ENCODE measurements at places on chromosomes 2 and 18.

GRCh38 chr18:40672590-40672989, 1282.4 kb upstream of the PIK3C3 start:
- no peak for DNase-seq

- no peak for DNase-seq
Measured at GRCh38 chr18:67282796-67283195, 233.7 kb downstream of the DSEL start.

DNA sequence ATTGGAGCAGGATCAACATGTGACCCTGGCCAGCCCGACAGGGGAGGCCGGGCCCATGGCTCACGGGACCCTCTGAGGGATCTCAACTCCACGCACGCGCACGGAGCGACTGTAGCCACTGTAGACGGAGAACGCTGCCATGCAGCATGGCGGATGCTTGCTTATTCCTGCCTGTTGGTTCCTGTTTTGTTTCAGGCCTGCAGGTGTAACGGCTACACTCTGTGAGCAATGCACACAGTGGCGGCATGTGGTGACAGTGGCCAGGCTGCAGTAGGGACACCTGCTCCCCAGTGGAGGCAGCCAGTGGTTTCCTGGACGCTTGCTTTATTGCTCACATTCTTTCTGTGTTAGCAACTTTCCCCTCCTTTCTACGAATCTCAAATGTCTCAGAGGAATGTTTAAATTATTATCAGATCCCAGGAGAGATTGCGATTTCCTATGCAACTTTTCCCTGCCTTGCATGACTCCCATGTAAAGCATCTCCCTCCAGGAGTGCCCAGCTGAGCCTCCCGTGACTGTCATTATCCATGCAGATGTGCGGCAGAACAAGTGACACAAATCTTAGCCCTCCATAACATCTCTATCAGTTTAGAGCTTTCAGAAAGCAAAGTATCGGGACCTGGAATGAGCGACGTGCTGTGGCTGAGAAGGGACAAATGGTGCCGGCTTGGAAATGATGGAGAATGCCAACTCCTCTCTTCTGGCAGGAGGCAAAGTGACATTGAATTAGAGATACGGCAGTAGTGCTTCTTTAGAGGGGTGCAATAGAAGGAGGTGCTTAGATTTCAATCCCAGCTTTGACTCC, 209.7 kb downstream of the ASB1 start:
- no peak for DNase-seq

- DNase-seq = no peak
Measured at GRCh38 chr18:62033207-62033606, 140.4 kb upstream of the RNF152 start.

DNA sequence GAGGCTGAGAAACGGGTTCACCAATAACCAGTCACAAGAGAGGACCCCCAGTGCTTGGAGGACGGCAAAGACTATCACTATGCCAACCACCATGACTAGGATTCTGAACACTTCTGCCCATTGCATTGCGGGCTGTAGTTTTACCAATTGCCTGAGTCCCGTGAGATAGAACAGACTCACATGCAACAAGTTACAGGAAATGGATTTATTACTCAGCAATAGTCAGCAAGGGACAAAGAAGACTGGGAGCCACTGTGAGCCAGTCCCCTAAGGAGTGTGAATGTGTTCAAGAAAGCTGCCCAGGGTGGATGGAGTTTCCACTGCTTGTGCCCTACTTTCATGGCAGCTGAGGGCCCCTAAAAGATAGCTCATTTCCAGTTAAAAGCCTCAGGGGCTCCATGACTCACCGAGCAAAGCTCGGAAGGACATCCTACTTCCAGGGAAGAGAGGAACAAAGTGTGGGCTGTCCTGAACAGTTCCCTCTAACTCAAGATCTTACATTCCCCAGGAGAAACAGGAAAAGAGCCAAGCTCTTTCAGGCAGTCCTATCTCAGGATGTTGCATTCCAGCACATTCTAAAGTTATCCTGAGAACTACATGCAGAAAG, 54.4 kb downstream of the SLC4A3 start:
- DNase-seq = no peak

GRCh38 chr2:207987025-207987716, 38.2 kb downstream of the PLEKHM3 start:
- DNase-seq = no peak

DNA sequence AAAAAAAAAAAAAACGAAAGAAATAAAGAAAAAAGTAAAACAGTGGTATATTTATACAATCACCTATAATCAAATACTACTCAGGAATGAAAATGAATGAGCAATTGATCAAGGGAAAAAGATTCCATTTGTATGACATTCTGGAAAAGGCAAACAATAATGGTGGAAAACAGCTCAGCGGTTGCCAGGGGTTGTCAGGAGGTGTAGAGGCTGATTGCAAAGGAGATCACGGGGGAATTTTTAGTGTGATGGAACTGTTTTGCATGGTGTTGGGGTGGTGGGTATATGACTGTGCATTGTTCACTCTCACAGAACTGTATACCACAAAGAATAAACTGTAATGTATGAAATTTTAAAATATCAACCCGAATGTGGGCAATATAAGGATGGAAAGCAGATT, 45.5 kb upstream of the INPP4A start:
- DNase-seq = no peak

GRCh38 chr2:159759577-159759976, 38.4 kb downstream of the CD302 start:
- no peak for DNase-seq

DNA sequence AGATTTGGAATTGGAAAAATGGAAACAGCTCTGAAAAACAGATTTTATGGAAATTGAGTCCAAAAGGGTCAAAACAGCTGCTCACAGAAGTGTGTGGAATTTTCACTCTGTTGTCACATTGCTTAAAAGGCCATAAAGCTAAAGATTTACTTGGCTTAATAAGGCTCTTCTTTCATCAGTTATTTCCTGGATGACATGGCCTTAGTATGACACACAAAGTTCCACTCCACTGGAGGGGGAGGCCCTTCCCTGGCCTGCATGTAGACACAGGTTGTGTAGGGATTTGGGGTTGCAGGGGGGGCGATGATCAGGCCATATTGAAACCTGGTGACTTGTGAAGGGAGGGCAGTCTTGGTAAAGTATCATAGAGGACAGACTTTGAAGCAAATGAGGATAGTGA, 34.0 kb downstream of the TMEM185B start:
- no peak for DNase-seq

- peak; percentile 0 for DNase-seq
Measured at GRCh38 chr2:70425682-70426301, 123.9 kb upstream of the FAM136A start.

- DNase-seq = no peak
Measured at GRCh38 chr2:65558743-65559142, 126.3 kb upstream of the SPRED2 start.

GRCh38 chr2:148813603-148814065, 61.4 kb upstream of the KIF5C start:
- no peak for DNase-seq

GRCh38 chr2:106882673-106883072, 3.3 kb downstream of the ST6GAL2 start:
- no peak for DNase-seq

- DNase-seq = peak; percentile 62
Measured at GRCh38 chr2:42602218-42602875, 33.9 kb downstream of the MTA3 start.

GRCh38 chr2:25184254-25184653, 15.9 kb upstream of the POMC start:
- DNase-seq = no peak

GRCh38 chr2:231472816-231473215, 8.5 kb upstream of the NCL start:
- no peak for DNase-seq

DNA sequence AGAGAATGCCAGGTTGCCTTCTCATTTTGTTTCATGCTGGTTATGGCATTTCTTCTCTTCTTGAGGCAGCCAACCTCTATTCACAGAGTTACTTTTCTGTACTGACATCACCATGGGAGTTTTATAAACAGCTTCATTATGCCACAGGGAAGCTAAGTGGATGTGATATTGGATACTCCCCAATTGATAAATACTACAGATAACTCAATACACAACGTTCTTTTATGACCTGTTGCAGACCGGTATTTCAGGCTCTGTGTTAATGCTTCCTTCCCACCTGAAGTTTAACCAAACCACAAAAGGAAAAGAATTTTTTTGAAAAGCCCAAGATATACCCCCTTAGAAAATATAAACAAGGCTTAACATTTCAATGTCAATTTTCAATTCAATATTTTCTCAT, 258.3 kb upstream of the SOX11 start:
- peak; percentile 24 for DNase-seq

DNA sequence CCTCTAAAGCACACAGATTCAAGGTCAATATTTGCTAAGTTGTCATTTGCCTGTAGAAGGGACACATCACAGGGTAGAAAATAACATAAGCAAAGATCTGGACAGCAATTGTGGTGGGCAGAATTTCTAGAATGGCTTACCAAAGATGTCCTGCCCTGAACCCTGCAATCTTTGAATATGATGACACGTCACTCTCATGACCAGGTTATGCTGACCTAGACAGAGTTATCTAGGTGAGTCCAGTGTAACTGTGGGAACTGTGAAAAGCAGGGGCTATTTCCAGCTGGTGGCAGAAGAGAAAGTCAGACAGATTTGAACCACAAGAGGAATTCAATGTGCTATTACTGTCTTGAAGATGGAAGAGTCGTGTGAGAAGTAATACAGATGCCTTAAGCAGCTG, 112.3 kb upstream of the CNGA3 start:
- no peak for DNase-seq

DNA sequence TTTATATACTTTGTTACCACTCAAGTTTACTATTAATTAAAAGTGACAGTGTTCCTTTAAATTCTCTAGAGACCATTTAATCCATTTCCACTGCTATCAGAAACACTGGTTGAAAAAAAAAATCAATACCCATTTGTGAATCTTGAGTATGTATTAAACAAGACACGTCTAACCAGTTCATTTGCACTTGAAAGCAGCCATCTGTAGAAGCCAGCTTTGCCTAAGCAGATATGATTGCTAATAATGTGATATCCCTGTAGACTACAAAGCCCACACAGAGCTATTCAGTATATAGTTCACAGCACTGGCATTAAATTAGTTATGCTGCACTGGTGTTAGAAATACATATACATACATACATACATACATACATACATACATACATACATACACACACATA, 111.8 kb upstream of the SP3 start:
- DNase-seq = peak; percentile 47

DNA sequence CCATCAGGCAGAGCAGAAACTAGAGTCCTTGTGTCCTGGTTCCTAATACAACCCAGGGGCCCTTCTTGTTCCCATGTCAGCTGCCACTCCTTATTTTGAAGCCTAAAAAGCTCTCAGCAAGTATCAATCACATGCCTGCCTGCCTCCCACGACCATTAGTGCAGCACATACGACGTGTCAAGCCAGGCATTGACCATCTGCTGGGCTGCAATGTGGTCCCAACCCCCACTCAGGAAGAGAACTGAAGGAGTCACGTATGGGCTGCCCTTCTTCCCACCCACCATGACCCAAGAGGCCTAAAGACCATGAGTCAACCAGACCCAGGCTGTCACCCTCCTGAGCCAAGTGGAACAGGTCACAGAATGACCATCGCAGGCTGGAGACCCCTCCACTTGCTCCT, 98.8 kb downstream of the KLHL29 start:
- DNase-seq = no peak

DNA sequence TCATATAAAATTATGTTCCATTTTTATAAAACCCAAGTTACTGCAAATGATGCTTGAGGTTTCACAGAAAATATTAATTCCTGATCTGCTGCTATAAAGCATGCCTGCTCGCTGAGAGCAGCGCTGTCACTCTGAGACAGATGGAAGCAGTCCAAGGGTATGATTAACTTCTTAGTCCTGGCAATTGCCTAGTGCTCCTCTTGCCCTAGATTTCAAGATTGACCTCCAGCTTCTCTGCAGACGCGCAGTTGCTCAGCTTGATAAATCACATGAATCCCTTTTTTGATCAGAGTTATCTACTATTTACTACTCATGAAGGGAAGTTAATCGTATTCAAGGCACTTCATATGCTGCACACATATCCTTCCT, 154.6 kb upstream of the REV1 start:
- DNase-seq = no peak

GRCh38 chr2:127592761-127593227, 53.2 kb upstream of the GPR17 start:
- no peak for DNase-seq

Data from NCI-H1105 treated with DMSO at 0.1 percent for 48 hours (cell line).